ENCODE measurements at places on chromosomes 12 and 14. TPM values are rescaled to one million over a fixed set of nuclear protein-coding genes. Genes with fewer than 3 reads are reported as not detected.

- DNase-seq = no peak
Measured at GRCh38 chr12:93219947-93220346, 157.8 kb upstream of the NUDT4 start.

DNA sequence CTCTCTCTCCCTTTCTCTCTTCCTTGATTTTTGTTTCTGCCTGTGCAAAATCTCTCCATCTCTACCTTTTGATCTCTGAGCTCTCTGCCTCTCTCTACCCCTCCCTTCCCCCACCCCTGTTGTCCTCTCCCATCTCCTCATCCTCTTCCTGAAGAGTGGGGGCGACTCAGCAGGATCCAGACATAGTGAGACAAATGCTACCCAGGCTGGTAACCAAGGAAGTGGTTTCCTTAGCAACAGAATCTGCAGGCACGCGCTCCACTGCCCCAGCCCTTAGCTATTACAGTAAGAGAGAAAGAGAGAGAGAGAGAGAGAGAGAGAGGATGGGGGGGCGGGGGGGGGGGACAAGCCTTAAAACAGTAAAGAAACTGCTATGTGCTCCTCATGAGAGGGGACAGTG lies 85.6 kb downstream of the CMKLR1 start:
- DNase-seq = no peak

GRCh38 chr14:52049721-52050588 lies 18.9 kb downstream of the NID2 start:
- no peak for DNase-seq

GRCh38 chr12:123896767-123897166 lies 75.9 kb downstream of the CCDC92 start:
- DNase-seq = no peak

DNA sequence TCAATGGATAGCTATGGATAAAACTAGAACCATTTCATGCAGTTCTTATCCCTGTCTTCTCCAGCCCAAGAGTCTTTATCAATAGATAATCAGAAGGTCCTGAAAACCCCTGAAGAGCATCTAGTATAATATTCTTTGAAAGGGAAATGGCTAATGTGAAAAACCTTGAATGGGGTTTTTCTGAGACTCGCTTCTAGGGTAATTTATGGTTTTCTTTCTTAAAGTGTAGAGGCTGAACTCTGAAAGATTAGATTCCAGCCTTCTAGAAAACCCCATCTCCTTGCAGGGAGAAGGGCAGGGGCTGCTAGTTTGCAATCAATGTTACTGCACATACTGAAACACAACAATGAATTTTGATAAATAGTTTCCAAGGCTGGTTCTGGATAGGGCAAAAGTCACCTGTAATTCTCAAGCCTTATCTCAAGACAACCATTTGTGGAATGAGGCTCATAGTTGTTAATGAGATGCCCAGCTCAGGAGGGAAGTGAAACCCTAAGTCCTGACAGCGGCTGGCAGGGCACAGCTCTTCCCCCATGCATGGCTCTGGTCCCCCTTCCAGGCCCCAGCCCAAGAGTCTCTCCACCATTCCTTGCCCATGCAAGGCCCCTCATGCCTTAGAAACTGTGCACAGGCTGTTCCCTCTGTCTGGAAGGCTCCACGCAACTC lies 33.7 kb upstream of the PYGL start:
- no peak for DNase-seq

Gene TUBA1C
- 504 TPM for total RNA-seq

Gene NEUROD4
- not detected for total RNA-seq

Gene KRT74
- total RNA-seq = not detected

Gene GYS2
- total RNA-seq = not detected
